ENCODE measurements at places on chromosomes 12 and 14. TPM values are rescaled to one million over a fixed set of nuclear protein-coding genes. Genes with fewer than 3 reads are reported as not detected.

DNA sequence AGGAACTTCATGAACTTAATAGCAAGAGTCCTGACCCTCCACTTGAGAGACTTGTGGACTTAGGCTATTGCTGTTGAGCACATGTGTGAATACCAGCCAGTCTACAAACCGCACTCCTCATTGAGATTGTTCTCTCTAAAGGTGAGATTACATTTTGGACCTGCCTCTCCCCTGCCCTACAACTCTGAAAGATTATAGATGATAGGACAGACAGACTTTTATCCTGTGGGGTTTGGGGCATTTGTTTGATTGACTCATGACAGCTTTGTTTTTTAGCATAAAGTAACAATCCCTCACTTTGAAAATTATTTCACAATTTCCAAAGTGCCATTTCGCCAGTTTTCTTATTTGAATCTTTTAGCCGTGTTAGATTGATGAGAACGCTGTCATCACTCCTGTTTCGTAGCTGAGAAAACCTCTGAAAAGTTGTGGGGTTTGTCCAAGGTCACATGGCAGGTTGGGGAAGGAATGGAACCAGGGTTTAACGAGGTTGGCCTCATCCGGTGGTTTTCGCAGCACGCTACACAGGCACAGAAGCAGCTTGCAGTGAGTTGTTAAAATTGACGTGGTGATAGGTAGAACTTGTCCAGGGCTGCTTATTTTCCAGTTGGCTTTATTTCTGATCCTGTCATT is 836 bp downstream of the EVL start:
- no peaks in the 10 kb centered on the region for H3K36me3 ChIP-seq
- peaks cover 4% of the 10 kb centered on the region for H3K4me1 ChIP-seq
- H3K27ac ChIP-seq: no peak overlapping the region
- H3K4me3 ChIP-seq: peak overlapping the region; percentile 19
- DNase-seq: no peak

- H3K27ac ChIP-seq: no peak overlapping the region
- no peaks in the 10 kb centered on the region for H3K36me3 ChIP-seq
- no peaks in the 10 kb centered on the region for H3K27me3 ChIP-seq
- no peak overlapping the region for H3K4me3 ChIP-seq
Measured at GRCh38 chr12:124487066-124487833, 80.2 kb downstream of the NCOR2 start.

- H3K4me3 ChIP-seq: no peak overlapping the region
- no peak for DNase-seq
- H3K4me1 ChIP-seq: peaks cover 23% of the 10 kb centered on the region
- no peaks in the 10 kb centered on the region for H3K36me3 ChIP-seq
Measured at GRCh38 chr14:39434401-39434800, 2.2 kb upstream of the FBXO33 start.

GRCh38 chr12:68111995-68112394 is 47.5 kb downstream of the IFNG start:
- no peak for DNase-seq
- H3K27ac ChIP-seq: no peak overlapping the region
- H3K4me1 ChIP-seq: no peaks in the 10 kb centered on the region
- no peaks in the 10 kb centered on the region for H3K36me3 ChIP-seq

DNA sequence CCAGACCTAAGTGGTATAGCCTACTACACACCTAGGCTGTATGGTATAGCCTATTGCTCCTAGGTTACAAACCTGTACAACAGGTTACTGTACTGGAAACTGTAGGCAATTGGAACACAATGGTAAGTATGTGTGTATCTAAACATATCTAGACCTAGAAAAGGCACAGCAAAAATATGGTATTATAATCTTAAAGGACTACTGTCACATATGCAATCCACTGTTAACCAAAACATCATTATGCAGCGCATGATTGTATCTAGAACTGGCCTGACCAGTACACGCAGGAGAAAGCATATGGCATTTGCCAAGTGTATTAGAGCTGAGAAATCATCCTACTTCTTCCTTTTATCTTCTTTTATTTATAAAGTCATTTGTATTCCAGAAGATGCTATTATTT is 75.5 kb downstream of the SLC8A3 start:
- H3K27ac ChIP-seq: no peak overlapping the region
- H3K4me3 ChIP-seq: no peak overlapping the region
- no peaks in the 10 kb centered on the region for H3K4me1 ChIP-seq
- DNase-seq: no peak
- H3K36me3 ChIP-seq: no peaks in the 10 kb centered on the region
- no peaks in the 10 kb centered on the region for H3K27me3 ChIP-seq

Gene VCPKMT
- total RNA-seq: 4.7 TPM

Gene SYT1
- total RNA-seq: 1.8 TPM

Gene TMEM132C
- total RNA-seq: 8.2 TPM

DNA sequence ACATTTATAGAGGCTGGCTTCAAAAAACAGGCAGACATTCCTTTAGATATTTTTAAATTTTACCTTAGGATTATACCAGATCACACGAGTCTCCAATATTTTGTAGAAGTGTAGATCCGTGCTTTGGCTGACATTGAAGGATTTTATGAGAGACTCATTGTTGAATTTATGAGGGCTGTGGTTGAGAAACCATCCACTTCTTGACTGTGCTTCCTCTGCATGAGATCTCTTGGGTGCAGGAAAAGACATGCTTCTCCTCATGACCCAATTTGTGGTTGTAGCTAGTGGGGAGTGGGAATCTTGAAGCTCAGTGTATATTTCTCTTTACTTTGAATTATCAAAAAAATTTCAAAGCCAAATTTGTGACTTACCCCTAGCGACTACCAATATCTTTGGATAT is 36.7 kb upstream of the NKX2-8 start:
- no peaks in the 10 kb centered on the region for H3K36me3 ChIP-seq
- no peak overlapping the region for H3K4me3 ChIP-seq
- no peak overlapping the region for H3K27ac ChIP-seq
- no peak for DNase-seq
- no peaks in the 10 kb centered on the region for H3K27me3 ChIP-seq

- no peak overlapping the region for H3K4me3 ChIP-seq
- no peak overlapping the region for H3K27ac ChIP-seq
- H3K36me3 ChIP-seq: no peaks in the 10 kb centered on the region
- DNase-seq: no peak
- H3K27me3 ChIP-seq: no peaks in the 10 kb centered on the region
Measured at GRCh38 chr14:44170101-44170500, 337.0 kb downstream of the FSCB start.

- H3K27me3 ChIP-seq: no peaks in the 10 kb centered on the region
- no peak overlapping the region for H3K4me3 ChIP-seq
- H3K36me3 ChIP-seq: no peaks in the 10 kb centered on the region
- no peak for DNase-seq
Measured at GRCh38 chr14:58560208-58560607, 77.6 kb upstream of the DACT1 start.

GRCh38 chr14:75459099-75459741 is 31.4 kb downstream of the JDP2 start:
- H3K36me3 ChIP-seq: peaks cover 34% of the 10 kb centered on the region
- H3K4me3 ChIP-seq: no peak overlapping the region
- no peaks in the 10 kb centered on the region for H3K27me3 ChIP-seq
- peak overlapping the region; percentile 56 for H3K27ac ChIP-seq
- peaks cover 38% of the 10 kb centered on the region for H3K4me1 ChIP-seq

DNA sequence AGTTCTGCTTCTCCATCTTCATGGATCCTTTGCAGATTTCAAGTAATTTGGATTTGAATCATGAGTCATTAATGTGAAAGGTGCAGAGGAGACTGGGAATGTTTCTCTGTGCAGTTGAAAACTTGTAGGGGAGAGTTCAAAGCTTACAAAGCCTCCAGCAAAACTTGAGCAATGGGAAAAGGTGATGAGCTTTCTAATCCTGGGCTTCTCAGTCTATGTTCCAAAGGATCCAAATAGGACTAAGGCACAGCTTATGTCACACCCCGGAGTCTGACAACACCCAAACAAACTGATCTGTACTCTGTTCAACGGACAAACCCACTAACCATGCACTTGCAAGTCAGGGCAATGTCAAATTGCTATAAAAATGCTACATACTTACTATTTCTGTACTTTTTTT is 134.8 kb downstream of the DUSP6 start:
- H3K36me3 ChIP-seq: no peaks in the 10 kb centered on the region
- no peaks in the 10 kb centered on the region for H3K27me3 ChIP-seq
- DNase-seq: no peak
- H3K27ac ChIP-seq: no peak overlapping the region
- H3K4me3 ChIP-seq: no peak overlapping the region
- H3K4me1 ChIP-seq: no peaks in the 10 kb centered on the region

DNA sequence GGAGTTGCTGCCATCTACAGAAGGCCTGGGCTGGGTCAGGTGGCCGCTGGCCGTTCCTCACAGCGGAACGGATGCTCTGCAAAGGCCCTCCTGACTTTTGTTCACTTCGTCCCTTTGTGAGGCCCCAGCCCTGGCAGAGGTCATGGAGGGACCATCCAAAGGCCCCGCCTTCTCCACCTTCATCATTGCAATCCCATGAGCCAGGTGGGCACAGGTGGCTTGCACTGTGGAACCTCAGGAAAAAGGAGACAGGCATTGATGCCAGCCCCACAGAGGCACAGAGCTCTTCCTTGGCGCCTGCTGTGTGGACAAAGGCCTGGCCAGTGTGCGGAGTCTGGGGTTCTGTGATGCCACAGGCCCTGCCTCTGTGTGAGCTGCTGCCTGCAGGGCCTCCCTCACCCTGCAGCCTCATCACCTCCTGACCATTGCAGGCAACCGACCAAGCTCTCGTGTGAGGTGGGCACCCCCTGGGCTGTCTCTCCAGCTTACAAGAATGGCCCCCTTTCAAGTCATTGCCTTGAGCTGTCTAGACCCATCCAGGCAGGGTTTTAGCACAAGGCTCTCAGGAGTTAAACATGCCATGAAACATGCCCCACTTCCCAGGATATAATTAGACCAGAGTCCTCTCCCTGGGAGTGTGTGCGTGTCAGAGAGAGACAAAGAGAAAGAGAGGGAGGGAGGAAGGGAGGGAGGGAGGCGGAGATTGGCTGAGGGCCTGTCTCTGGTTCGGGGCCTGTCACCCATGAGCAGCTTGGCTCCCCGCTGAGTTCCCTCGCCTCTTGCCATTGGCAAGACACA is 19.3 kb downstream of the NFKBIA start:
- no peaks in the 10 kb centered on the region for H3K27me3 ChIP-seq
- peaks cover 28% of the 10 kb centered on the region for H3K4me1 ChIP-seq
- H3K36me3 ChIP-seq: no peaks in the 10 kb centered on the region
- DNase-seq: peak; percentile 74
- H3K4me3 ChIP-seq: no peak overlapping the region
